ENCODE measurements at places on chromosomes 12 and 14. TPM values are rescaled to one million over a fixed set of nuclear protein-coding genes. Genes with fewer than 3 reads are reported as not detected.

DNA sequence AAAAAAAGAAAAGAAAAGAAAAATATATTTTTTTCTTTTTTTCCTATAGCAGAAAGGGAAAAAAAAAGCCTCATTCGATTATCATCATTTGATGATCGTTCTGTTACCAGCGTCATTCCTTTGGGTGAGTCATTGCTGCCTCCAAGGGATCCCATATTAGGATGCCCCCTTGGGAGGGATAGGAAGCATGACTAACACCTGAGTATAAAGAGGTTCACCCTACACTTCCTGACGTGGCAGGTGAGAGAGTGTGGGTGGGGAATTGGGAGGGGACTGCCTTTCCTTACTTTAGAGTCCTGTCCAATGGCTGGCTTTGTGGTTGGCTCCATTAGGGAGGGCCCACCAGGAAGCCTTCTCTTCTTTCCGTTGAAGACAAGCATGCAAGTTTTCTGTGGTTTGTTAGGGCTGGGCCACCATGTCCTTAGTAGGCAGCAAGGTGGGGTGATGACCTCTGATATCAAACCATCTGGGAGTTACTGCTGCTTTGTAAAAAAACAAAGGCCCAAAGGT, 56.1 kb upstream of the FUT8 start:
- no peaks in the 10 kb centered on the region for H3K27me3 ChIP-seq
- H3K4me3 ChIP-seq, result no peak overlapping the region
- H3K36me3 ChIP-seq, result no peaks in the 10 kb centered on the region
- H3K27ac ChIP-seq, result no peak overlapping the region
- peak; percentile 33 for DNase-seq

DNA sequence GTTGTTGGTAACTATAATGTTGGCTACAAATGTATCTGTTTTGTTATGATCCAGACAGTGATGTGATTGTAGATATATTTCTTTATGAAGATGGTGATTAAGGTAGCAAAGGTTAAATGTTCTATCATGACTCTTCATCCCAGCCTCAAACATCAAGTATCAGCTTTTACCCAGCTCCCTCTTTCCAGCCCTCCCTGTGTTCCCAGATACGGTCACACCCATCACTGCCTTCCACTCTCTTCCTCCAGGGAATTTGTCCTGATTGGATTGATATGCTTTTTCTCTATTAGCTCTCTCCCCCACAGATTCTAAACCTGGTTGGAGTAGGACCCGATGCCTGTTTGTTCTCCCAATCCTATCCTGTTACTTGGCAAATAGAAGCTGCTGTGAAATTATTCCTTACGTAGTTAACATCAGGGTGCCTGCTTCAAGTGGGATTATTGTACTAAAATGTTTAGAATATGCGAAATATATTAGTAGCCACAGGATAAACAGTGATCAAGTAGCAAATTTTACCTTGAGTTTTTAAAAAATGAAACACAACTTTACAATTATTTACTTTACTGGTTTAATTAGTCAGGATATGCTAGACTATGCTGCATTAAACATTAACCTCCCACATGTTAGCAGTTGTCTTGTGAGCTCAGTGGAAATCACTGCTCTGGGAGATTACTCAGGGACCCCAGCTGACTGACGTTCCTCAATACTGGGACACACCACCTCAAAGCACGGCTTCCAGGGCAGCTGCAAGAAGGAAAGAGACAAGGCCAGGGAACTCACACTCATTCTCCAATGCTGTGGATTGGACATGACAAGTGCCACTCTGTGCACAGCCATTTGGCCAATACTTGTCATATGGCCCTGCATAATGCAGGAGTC, 165.3 kb downstream of the ALX1 start:
- H3K4me3 ChIP-seq, result no peak overlapping the region
- H3K36me3 ChIP-seq, result no peaks in the 10 kb centered on the region
- no peak overlapping the region for H3K27ac ChIP-seq
- H3K27me3 ChIP-seq, result no peaks in the 10 kb centered on the region

GRCh38 chr14:36852981-36853691, 191.5 kb downstream of the PAX9 start:
- no peak overlapping the region for H3K4me3 ChIP-seq
- no peaks in the 10 kb centered on the region for H3K4me1 ChIP-seq
- H3K36me3 ChIP-seq, result no peaks in the 10 kb centered on the region
- H3K27ac ChIP-seq, result no peak overlapping the region

DNA sequence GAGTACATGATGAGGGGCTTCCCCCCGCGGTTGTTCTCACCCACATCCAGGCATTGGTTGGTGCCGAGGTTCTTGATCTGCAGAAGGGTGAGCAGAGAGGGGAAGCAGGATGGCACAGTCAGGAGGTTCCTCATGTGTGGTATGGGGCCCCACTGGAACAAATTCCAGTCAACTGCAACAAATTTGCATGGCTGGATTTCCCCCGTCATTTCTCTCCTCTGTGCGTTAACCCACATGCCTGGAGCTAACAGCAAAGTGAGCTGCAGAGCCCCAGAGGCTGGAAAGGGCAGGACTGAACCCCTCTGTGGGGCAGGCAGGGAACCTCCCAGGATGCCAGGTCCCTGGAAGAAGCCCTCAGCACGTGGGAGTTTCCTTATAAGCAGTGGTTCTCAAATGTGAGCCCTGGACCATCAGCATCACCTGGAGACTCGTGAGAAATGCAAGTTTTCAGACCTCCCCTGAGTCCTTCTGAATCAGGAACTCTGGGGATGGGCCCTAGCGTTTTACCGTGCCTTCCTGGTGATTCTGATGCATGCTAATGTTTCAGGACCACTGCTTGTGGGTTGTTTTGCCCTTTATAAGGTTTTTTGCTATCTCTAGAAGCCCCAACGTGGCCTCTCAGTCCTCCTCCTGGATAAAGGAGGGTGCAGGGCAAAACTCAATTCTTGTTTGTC, 11.0 kb upstream of the CELA1 start:
- H3K27ac ChIP-seq, result no peak overlapping the region
- DNase-seq, result no peak
- H3K4me3 ChIP-seq, result no peak overlapping the region

DNA sequence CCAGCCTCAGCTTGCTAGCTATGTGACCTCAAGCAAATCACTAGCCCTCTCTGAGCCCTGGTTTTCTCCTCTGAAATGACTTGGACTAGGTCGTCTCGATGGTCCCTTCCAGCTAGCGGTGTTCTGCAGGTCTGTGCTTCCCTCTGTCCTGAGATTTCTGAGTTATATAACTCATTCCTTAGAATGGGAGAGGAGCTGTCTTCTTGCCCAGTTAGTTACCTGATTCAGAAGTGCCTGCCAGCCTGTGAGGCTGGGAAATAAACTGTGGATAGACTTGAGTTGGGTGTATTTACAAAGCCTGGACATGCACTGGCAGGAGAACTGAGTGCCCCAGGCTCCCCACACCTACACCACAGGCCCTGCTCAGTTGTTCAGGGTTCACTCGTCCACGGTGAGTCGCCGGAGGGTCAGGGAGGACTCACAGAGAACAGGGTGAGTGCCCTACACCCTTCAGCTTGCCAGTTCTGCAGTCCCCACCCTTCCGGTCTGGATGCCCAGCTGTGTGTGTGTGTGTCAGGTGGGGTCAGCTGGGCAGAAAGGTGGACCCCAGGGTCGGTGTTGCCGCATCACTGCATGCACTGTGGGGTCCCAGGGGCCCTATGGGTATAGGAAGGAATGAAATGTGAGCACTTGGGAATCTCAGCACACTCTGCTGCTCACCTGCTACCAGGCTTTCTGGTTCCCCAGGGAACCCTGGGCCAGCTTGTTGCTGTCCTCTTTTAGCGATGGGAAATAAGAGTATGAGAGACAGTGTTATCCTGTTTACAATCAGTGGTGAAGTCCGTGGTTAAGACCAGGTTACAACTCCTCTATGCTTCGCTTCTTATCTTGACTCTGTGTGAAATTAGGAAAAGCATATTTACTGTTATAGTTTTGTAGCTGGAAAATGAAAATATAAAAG, 348.2 kb downstream of the DPF3 start:
- H3K27me3 ChIP-seq, result no peaks in the 10 kb centered on the region
- H3K4me3 ChIP-seq, result no peak overlapping the region
- no peak for DNase-seq
- no peaks in the 10 kb centered on the region for H3K36me3 ChIP-seq
- H3K4me1 ChIP-seq, result no peaks in the 10 kb centered on the region

Gene TMTC3
- total RNA-seq, result 45.6 TPM

Data from SJSA1 (cell line).